NCI-H1436 treated with DMSO at 0.1 percent for 48 hours (cell line): ENCODE measurements at places on chromosomes 4 and X.

GRCh38 chr4:126899331-126899801 is 733.4 kb upstream of the INTU start:
- no peak for DNase-seq

- no peak for DNase-seq
Measured at GRCh38 chr4:167838686-167839085, 253.7 kb upstream of the ANXA10 start.

DNA sequence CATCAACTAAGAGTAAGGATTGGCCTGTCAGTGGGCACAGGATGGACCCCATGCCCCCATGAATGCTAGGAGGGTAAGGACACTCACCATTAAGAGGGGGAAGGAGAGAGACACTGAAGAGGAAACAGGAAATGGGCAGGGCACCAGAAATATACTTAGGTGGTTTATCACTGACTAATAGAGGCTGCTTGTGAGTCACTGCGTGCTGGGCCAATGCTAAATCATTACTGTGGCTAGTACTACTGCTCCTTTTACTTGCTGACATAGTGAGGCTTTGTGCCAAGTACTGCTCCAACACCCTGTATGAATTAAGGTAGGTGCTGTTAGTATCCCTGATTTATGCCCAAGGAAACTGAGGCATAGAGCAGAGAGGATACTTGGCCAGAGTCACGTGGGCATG is 130.4 kb upstream of the FRMPD4 start:
- no peak for DNase-seq

DNA sequence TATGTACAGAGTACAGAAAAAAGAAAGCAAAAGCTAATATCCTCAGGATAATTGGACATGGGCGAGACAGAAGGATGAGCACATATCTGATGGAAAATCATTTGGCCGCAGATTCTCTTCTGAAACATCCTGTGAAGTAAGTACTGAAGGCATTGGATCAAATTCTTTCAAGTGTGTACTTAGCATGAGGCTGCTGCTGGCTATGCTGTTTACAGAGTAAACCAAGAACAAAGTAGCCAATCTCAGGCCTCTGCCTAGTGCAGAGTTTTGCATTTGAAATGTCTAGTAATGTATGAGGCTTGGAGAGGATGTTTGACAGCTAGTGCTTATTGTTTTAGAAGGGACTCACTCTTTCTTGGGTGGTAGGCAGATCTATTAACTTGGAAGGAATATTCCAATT is 128.5 kb downstream of the MAGEC2 start:
- no peak for DNase-seq

GRCh38 chr4:62709618-62710252 is 1509.6 kb downstream of the ADGRL3 start:
- no peak for DNase-seq
